ENCODE measurements at places on chromosomes 6 and 20. TPM values are rescaled to one million over a fixed set of nuclear protein-coding genes. Genes with fewer than 3 reads are reported as not detected.

EFCAB8 gene
- not detected for polyA plus RNA-seq

VGLL2 gene
- polyA plus RNA-seq, result not detected

KIF6 gene
- polyA plus RNA-seq, result 0.27 TPM

LTB gene
- 1.6 TPM for polyA plus RNA-seq

LPIN3 gene
- 9.2 TPM for polyA plus RNA-seq

CST4 gene
- polyA plus RNA-seq, result not detected

UNC93A gene
- not detected for polyA plus RNA-seq

DNA sequence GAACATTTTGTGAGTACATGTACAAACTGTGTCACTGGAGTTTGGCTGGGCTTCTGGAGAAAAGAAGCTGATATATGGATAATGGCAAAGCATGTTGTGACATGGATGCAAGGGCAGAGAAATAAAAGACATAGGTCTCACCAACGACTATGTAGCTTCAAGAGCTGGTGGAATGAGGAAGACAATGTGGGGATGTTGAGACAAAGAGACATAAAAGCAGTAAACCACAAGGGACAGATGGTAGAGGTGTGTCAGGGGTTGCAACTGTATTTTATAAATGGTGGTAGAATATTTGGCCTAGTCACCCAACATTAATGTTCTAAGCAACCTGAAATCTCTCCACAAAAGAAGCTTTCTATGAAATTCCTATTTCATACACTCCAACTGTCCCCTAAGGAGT lies 199.0 kb downstream of the KCNQ5 start:
- DNase-seq, result no peak

DNA sequence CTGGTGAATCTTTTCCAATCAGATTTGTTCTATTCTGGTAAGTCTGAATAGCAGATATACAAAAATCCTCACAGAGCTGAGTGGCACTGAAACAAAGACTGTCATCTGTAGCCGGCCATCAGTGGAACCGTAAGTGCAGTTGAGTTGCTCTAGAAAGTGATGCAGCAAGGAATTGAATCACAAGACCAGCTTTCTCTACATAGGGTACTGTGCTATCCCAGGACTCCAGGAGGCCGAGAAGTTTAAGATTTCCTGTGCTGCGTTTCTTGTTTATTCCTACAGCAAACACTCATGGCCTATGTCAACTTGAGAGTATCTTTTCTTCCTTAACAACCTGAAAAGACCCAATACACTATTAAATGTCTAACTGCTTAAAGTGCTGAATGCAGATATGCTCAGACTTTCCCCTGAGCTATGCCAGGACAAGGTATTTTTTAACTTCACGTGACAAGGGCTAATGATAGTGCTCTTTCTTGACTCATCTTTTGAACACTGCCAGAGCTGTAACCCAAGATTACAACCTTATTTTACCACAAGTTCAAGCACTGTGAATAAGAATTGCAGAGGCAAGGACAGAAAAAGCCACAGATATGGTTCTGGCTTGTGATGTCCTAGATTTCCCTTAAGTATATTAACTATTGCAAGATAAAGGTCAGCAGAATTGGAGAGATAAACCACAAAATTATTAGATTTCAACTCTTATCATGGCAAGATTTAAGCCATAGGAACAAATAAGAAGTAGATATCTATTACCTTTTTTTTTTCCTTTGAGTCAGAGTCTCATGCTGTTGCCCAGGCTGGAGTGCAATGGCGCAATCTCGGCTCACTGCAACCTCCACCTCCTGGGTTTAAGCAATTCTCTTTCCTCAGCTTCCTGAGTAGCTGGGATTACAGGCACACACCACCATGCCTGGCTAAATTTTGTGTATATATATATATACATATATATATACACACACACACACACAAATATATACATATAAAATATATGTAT lies 71.6 kb downstream of the GJA1 start:
- peak; percentile 38 for DNase-seq

DNA sequence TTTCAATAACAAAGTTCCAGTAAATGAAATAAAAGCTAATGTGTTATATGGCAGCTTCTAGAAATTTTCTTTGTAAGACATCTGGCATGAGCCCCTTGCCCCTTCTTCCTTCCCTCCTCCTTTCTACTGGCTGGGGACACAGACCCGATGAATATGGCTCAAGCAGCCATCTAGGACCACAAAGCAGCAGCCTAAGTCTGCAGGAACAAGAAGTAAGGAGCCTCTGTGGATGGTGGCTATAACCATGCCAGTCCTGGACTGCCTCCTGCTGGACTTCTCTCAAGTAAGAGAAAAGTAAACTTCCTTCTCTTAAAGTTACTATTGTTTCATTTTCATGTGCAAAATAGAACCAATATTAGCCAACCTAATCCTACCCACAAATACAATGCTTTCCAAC lies 114.9 kb upstream of the DST start:
- peak; percentile 48 for DNase-seq

DNA sequence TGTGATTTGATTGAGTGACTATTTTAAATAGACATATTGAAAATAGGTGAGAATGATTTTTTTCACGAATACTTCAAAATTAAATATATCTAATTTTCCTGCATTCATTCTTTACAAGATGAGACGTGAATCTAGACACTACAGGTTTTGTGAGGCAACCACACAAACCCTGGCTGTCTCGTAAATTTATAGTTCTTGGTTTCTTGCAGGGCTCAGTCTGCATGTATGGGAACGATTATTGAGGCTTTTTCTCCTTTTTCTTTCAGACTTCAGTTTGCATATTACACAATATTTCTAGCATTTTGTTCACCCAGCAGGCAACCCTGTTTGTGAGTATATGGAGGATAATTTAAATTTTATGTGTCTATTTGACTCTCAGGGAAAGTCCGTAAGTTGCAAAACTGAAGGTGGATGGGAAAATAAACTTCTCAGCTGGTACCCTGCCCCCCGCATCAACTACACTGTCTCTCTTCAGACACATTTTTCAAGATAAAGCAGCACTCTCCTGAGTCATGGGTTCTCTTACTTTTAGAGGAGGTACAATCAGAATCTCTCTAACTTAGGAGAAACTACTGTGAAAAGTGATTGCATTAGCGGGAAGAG lies 1349.3 kb downstream of the GRIK2 start:
- DNase-seq, result no peak

DNA sequence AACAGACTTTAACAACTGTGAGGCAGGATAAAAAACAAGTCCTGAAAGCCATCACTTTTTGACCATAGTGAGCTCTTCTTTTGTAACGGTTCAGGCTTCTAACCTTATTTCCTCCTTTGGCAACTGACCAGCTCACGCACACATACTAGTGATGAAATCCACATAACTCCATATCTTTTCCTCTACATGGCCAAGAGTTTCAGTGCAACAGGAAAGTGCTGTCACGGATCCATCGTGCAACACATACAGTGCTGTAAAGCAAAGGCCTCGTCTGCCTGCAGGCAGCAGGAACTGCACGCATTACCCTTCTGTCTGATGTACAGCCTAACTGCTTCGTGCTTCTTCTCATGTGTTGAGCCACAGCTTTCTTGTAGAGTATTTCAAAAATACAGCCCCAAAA lies 108.5 kb downstream of the EPM2A start:
- DNase-seq, result no peak

- DNase-seq, result no peak
Observed at GRCh38 chr6:35573495-35574110, 60.9 kb upstream of the TULP1 start.

DNA sequence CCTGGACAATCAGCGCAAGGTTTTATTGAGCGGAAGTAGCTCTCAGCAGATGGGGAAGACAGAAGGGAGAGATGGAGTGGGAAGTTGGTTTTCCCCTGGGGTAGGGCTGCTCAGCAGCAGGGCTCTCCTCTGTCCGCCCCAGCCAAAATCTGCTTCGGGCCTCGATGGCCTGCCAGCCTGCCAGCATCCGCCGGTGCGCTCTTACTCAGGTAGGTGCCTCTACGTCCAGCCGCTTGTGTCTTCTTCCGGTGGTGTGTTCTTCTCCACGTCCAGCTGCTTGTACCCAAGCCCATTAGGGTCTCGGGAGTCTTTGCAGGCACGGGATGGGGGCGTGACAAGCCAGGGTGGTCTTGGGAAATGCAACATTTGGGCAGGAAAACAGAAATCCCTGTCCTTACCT lies 1340.0 kb upstream of the MAP3K7 start:
- no peak for DNase-seq

- no peak for DNase-seq
Observed at GRCh38 chr6:13838616-13839015, 24.3 kb upstream of the MCUR1 start.

- no peak for DNase-seq
Observed at GRCh38 chr20:6295867-6296256, 173.0 kb upstream of the FERMT1 start.

GRCh38 chr6:5997420-5997987 lies 9.2 kb downstream of the NRN1 start:
- no peak for DNase-seq

DNA sequence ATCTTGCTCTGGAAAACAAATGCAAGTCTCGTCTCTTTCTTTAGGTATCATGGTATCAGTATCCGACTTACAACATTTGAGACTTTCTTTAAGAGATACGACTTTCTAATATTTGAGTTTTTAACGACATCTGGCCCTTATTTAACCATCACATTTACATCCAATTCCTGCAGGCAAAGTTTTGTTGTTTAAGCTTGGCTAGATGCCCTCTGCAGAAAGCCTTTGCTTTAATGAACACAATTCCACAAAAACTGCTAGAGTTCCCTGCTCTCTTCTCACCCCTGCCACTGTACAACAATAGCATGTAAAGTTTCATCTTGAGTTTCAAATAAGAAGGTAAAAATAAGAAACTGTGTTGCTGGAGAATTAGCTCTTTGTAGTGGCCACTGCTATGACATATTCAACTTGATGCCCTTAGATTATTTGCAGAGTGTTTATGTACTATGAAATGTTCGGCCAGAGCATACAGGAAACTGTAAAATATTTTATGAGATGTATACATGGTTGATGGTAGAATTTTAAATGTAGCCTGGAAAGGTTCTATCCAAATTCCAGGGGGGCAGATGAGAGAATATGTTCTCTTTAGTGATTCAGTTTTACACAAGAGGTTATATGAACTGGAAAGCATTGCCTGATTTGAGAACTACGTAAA lies 438.6 kb downstream of the CDC5L start:
- no peak for DNase-seq

DNA sequence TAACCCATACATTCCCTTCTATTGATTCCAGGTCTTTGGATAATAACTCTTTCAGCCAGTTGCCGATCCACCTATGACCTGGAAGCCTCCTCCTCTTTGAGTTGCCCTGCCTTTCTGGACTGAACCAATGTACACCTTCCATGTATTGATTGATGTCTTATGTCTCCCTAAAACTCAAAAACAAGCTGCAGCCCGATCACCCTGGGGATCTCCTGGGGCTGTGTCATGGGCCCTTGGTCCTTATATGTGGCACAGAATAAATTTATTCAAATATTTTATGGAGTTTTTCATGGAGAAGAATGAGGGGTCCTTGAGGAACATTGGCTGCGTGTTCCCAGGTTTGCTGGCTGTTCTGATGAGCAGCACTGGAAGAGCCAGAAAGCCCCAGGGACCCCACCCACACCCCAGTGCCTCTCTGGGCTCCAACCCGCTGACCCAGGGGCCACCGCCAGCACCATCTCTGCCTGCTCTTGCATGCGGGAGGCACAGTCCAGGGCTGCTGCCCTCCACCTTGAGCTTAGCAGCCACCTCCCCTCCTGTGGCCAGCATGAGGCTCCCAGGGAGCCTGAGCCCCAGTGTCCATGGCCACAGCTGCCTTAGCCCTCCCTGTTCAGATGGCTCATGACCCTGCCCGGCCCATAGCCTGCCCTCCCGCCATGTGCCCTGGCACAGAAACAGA lies 36.5 kb upstream of the CST7 start:
- no peak for DNase-seq

GRCh38 chr6:156658966-156659821 lies 118.0 kb upstream of the ARID1B start:
- DNase-seq, result no peak

GRCh38 chr20:6637160-6637579 lies 130.3 kb upstream of the BMP2 start:
- DNase-seq, result peak; percentile 16

- peak; percentile 20 for DNase-seq
Observed at GRCh38 chr6:135451617-135452190, 45.8 kb downstream of the AHI1 start.

DNA sequence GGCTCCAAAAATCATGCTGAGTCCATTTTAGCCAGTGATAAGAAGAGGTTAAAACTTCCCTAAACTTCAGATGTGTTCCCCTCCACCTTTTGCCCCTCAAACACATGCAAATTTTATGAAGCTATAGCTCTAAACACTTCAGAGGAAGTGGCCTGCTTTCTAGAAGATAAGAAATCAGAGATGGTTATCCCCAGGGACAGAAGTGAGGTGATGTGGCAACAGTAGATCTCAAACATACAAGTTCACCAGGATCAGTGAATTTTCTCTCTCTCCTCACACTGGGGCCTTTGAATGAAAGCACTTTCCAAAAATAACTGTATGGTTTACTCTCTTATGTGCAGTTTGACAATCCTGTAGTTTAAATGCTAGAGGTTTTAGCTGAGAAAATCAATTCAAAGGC lies 332.0 kb downstream of the BTBD9 start:
- DNase-seq, result no peak

DNA sequence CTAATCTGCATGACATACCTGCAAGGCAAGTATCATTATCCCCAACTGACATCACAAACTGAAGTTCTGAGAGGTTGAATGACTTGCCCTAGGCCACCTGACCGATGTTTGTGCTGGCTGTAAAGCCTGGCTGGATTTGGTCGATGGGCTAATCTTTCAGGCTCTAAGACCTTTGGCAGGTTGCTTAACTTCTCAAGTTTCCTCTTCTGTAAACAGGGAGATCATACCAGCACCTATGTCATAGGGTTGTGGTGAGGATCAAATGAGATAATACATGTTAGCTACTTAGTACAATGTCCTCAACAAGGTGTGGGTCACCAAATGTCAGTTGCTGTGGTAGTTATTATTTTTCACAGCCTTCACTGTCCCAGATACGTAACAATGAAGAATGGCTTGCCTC lies 14.2 kb downstream of the ANKRD66 start:
- no peak for DNase-seq

DNA sequence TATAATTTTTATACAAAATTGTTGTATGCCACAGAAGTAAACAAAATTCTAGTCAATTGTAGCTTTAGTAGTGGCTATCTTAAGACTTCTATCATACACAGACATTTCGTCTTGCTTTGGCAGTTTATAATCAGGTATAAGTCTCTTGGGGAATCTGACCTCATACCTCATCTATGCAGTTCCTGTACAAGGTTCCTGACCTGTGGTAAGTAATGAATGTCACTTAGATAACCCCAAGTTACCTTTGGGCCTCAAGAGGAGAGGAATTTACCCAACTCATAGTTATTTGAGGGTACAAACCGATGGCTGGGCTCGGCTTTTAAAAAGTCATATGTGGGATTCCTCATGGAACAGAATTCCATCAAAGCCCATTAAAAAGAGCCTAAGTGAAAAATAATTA lies 58.8 kb upstream of the UNC93A start:
- DNase-seq, result no peak

- DNase-seq, result no peak
Observed at GRCh38 chr20:17887331-17888030, 81.1 kb downstream of the SNX5 start.

DNA sequence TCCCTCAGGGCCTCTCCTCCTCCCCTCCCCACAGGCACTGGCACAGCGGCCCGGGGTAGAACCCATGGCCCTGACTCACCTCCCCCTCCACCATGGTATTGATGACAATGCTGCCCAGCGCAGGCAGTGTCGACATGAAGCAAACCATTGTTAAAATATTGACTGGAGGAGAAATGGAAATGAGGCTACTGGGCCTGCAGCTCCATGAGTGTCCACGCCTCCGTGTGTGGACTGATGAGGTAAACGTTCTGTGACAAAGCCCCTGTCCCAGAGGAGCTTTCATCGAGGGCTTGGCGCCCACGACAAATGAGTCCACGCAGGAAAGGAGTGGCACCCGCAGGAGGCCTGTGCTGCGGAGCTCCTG lies 402.7 kb downstream of the TAF4 start:
- no peak for DNase-seq

All from foreskin keratinocyte (primary cell).